ENCODE measurements at places on chromosomes 12 and 14.

GRCh38 chr14:78897443-78897842 is 727.3 kb downstream of the NRXN3 start:
- no peak for DNase-seq

GRCh38 chr12:19125325-19125724 is 4.2 kb upstream of the PLEKHA5 start:
- no peak for DNase-seq

DNA sequence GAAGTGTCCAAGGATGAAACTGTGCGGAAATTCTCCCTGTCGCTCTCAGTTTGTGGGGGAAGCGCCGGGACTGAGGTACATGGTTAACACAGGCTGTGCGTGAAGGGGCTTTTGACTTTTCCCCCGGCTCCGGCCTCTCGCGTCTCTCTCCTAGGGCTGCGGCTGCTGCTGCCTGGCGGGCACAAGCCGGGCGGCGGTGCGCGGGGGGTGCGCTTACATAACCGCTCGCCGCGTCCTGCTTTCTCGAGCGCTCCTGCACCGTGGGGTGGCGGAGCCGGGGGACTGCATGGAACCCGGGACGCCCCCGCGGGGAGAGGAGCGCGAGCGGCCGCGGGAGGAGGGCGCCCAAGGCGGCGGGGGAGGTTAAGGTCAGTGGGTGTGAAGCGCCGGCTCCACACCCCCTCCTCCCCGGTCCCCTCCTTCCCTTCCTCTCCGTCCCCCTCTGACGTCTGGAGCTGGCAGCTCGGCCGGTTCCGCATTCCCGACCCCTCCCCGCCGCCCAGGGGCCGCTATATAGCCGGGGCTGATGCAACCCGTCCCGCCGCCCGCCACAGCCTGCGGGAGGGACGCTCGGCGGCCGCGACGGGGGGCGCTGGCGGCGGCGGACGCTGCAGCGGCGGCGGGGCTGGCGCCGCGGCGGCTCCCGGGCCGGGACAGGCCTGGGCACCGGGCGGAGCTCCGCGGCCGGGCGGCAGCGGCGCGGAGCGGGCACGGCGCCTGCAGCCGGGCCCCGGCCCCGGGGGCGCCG is at the start of gene JDP2:
TSS of gene JDP2 (plus strand) at position 541 of the 748 bp plus-strand sequence. CDS start 9,899 bp downstream, outside the sequence.
- no peak for DNase-seq

- DNase-seq: no peak
These were observed 1.5 kb downstream of the COL2A1 start for GRCh38 chr12:48002773-48003218.

DNA sequence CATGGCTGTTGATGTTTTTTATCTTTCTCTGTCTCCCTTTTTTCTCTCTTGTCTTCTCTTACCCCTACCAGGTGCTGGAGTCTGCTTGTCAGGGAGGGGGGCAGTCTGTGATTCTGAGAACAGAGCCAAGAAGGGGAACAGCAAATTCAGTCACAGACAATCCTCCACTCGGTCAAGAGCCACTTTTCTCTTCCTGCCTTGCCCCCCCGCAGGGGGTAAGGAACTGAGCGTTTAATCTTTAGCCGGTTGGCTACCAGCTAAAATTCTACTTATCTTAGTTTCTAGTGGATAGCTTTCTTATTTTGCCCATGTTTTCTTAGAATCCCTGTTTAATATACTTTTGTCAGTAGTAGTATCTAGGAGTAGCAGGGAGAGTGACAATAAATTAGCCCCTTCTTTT is 1.9 kb downstream of the RIMKLB start:
- DNase-seq: no peak

DNA sequence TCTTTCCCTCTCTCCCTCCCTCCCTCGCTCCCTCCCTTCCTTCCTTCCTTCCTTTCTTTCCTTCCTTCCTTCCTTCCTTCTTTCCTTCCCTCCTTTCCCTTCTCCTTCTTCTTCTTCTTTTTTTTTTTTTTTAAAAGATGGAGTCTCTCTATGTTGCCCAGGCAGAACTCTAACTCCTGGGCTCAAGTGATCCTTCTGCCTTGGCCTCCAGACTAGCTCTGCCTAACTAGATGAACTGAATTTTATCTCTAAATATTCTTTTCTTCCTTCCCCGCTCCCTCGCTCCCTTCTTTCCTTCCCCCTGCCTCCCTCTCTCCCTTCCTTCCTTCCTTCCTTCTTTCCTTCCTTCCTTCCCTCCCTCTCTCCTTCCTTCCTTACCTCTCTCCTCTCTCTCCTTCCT is 170.5 kb upstream of the LHX5 start:
- DNase-seq: no peak

- no peak for DNase-seq
These were observed 45.8 kb upstream of the HMGA2 start for GRCh38 chr12:65778258-65779090.

DNA sequence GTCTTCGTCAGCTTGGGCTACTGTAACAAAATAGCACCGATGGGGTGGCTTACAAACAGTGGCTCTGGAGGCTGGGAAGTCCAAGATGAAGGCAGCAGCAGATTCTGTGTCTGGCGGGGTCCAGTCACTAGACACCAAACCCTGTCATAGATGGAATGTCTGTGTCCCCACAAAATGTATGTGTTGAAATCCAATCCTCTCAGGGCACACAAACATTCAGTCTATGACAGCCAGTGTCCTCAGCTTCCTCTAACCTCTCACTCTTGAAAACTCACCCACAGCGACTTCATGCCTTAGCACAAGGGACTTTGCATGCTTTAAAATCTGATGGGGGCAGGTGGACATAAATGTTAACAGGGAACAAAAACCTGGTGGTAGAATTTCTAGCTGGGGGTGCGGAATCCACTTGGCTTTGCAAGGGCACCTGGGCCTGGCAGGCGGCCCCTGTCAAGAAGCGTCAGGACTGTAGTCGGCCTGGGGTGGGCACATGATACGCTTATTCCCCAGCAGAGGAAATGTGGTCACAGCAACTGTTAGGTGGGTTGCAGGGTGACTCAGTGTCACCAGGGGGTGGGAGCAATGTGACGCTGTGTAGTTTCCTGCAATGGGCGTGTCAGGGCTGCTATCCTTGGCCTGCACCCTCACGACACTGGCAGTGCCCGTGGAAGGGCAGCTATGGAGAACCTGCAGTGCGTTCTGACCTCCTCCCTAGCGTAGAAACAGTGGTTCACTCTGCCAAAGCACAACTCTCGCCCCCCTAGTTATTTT is 17.7 kb downstream of the RIN3 start:
- peak; percentile 75 for DNase-seq

- no peak for DNase-seq
These were observed 48.8 kb upstream of the HIF1A start for GRCh38 chr14:61646366-61647116.

GRCh38 chr14:75577729-75578101 is 705 bp upstream of the FLVCR2 start:
- peak; percentile 30 for DNase-seq

DNA sequence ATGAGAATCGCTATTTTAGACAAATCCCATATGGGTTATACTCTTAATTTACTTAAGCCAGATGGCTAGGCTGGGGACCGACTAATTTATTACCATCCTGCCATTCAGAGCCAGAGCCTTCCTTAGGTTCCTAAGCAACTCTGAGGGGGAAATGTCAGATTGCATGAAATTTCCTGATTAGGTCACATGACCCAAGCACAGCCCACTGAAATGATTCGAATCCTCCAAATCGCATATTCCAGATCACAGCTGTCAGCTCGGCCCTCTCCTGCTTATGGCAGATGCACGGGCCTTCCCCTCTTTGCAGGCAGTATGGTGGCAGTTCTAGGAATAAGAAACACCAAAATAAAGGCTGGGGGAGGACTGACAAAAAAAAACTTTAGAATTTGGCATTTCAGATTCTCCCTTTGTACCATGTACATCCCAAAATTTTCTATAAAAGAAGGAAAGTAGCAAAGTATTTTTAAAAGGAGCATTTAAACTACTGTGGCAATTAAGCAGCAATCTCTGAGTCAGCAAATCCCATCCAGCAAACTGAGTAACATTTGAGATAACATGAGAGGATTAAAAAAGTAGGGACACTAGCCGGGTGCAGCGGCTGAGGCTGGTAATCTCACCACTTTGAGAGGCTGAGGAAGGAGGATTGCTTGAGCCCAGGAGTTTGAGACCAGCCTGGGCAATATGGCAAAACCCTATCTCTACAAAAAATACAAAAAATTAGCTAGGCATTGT is 30.5 kb upstream of the NUDT4 start:
- no peak for DNase-seq

DNA sequence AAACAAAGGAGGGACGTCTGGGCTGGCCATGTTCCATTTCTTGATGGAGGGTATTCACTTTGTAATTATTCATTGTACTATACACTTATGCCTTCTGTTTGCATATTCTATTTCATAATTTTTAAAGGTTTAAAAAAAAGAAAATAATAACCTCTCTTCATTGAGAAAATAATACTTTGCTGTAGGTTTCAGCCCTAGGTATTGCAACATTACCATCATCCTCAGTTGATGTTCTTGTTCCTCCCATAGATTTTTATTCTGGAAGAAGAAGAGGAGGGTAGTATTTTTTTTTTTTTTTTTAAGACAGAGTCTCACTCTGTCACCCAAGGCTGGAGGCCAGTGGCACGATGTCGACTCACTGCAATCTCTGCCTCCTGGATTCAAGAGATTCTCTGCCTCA is 54.7 kb downstream of the PHLDA1 start:
- no peak for DNase-seq

- no peak for DNase-seq
These were observed 954.9 kb downstream of the DIO2 start for GRCh38 chr14:79256380-79256779.

DNA sequence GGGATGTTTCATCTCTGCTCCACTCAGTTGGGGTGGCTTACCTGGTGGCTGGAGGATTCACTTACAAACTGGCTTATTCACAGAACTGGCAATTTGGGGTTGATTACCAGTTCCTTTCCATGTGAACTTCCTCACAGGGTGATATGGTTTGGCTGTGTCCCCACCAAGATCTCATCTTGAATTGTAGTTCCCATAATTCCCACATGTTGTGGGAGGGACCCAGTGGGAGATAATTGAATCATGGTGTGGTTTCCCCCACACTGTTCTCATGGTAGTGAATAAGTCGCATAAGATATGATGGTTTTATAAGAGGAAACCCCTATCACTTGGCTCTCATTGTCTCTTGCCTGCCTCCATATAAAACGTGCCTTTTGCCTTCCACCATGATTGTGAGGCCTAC is 26.9 kb upstream of the IGF1 start:
- DNase-seq: no peak

GRCh38 chr14:50578433-50578832 is 18.5 kb downstream of the ATL1 start:
- DNase-seq: no peak

DNA sequence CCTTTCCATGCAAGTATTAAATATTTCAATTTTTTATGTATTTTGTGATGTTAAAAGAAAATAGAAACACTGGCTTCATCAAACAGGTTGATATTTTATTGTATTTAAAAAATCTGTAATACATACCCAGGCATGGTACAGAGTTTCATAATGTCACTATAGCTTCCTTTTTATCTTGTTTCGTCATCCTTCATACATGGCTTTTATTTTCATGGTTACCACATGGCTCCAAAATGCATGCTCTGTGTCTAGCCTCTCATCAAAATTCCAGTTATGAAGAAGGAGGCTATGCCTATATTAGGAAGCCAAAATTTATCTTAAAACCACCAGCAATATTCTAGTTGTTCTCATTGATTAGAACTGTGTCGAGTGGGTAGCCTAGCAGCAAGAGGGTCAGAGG is 464.8 kb downstream of the BTG1 start:
- DNase-seq: no peak

GRCh38 chr14:41634286-41634685 is 27.6 kb downstream of the LRFN5 start:
- DNase-seq: no peak

DNA sequence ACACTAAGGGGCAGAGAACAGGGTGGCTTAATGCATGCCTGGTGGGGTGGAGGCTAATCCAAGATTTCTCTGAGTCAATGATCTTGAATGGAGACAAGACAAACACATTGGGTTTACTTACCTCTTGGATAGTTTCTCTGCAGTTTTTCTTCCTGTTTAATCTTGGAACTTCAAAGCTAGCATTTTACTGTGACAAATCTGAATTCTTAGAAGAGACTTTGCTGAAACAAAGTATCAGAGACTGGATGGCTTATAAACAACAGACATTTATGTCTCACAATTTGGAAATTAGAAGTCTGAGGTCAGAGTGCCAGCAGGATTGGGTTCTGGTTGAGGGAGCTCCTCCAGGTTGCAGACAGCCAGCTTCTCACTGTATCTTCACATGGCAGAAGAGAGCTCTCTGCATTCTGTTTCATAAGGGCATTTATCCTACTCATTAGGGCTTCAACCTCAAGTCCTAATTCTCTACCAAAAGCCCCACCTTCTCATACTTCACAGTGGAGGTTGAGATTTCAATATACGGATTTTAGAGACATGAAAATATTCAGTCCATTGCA is 921.8 kb downstream of the VRK1 start:
- DNase-seq: no peak

DNA sequence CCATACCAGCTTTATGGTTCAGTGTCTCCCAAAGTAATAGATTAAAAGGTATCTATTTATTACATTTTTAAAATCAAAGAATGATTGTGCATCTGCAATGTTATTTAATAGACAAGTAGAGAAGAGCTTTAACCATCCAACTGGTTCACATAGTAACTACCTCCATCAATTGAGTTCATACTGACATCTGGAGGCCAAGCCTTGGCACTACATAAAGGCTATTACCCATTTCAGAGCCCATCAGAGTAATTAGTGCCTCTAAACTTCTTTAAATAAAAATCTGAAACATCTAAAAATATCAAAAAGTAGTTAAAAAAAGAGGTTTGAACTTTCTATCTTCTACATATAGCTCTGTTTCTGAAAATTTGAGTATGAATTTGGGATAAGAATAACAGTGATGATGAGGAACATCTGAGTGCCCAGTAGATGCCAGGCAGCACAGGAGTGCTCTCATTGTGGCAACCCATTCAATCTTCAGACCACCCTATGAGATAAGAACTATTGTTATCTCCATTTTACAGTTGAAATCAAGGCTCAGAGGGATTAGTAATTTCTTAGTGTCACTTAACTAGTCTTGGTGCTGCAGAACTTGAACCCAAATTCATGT is 132.9 kb upstream of the DAAM1 start:
- no peak for DNase-seq

DNA sequence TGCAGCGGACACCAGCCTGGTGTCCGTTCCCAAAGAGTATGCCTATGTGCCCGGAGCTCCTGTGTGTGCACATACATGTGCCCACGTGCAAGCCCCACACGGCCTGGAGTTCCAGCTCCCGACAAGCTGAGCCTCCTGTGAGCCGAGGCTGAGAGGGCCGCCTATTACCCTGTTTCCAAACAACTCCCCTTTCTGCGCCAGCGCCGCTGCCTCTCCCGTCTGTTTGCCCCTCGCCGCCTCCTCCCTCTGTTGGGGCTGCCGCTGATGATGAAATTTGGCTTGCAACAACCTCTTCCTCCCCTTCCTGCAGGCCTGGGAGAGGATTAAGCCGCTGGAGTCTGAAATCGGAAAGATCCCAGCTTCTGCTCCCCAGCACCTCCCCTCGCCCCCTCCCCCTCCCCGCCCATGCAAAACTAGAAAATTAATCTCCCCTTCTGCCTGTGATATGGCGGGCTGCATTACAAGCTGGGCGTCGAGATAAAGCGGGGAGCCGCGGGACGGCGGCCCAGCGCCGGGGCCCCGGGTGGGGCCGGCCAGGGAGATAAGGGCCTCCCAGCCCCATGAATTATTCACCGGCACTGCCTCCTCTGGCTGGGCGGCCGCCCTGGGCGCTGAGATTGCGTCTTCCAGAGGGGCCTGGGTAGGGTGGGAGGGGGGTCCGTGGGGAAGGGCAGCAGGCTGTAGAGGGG is 6.8 kb upstream of the ASIC1 start:
- no peak for DNase-seq
